ENCODE measurements at places on chromosomes 7 and 10. TPM values are rescaled to one million over a fixed set of nuclear protein-coding genes. Genes with fewer than 3 reads are reported as not detected.

Gene AGAP9
- 2.6 TPM for total RNA-seq

Gene LRRC18
- total RNA-seq: not detected

Gene TUBB8
- not detected for total RNA-seq

Gene AFAP1L2
- 5.5 TPM for total RNA-seq

Gene PLXNA4
- 23.3 TPM for total RNA-seq

Gene DRGX
- total RNA-seq: not detected

Gene NCAPG2
- total RNA-seq: 6.4 TPM

Gene DPP6
- total RNA-seq: 0.42 TPM

Gene IGFBP1
- not detected for total RNA-seq

Gene TMEM196
- total RNA-seq: not detected

Gene SDK1
- 2.8 TPM for total RNA-seq

Gene PAOX
- 2.9 TPM for total RNA-seq

Gene SUPV3L1
- total RNA-seq: 29.1 TPM

Gene ATP6V0A4
- total RNA-seq: not detected

Gene ADAP1
- 6.9 TPM for total RNA-seq

Gene ASB15
- total RNA-seq: 18.9 TPM

Gene NSUN5
- 15.6 TPM for total RNA-seq

Gene CLDN4
- total RNA-seq: 0.71 TPM

Gene ITPRID1
- total RNA-seq: not detected

Gene EN2
- total RNA-seq: 0.15 TPM

Gene INA
- total RNA-seq: not detected

Gene TSPAN15
- 11.0 TPM for total RNA-seq

Gene PLEKHS1
- not detected for total RNA-seq

Gene HECTD2
- total RNA-seq: 6.5 TPM

Gene CAMK2G
- total RNA-seq: 12.0 TPM

Gene TBC1D12
- total RNA-seq: 6.9 TPM

Gene LRRD1
- total RNA-seq: not detected

Gene LRRC4
- 8.3 TPM for total RNA-seq

Gene ZNF804B
- total RNA-seq: not detected

Gene SPDYE2B
- not detected for total RNA-seq

Gene MOGAT3
- not detected for total RNA-seq

Gene GIMAP8
- 19.7 TPM for total RNA-seq

Gene XRCC2
- total RNA-seq: 1.4 TPM

Gene ARID5B
- 36.5 TPM for total RNA-seq

Gene GOLGA7B
- 3.5 TPM for total RNA-seq

Gene KCND2
- 0.21 TPM for total RNA-seq

Gene LIPF
- total RNA-seq: not detected

Gene CPA2
- total RNA-seq: 0.38 TPM

Gene ZNF117
- total RNA-seq: 9.4 TPM

Gene IRF5
- total RNA-seq: 4.6 TPM

Gene MTPN
- 82.1 TPM for total RNA-seq

Gene VSTM4
- total RNA-seq: 21.0 TPM

Gene PRSS1
- not detected for total RNA-seq

Gene TNKS2
- 16.5 TPM for total RNA-seq

Gene IL6
- 20.1 TPM for total RNA-seq

Gene SLC13A1
- not detected for total RNA-seq

Gene HOXA13
- not detected for total RNA-seq

Gene C10orf53
- total RNA-seq: not detected

Gene ZNF736
- 5.5 TPM for total RNA-seq

Gene MYL7
- total RNA-seq: 20,690 TPM

Gene GPAM
- total RNA-seq: 137 TPM

Gene SPDYE16
- 0.12 TPM for total RNA-seq

Gene NPM3
- total RNA-seq: 15.2 TPM

Gene TRPV5
- not detected for total RNA-seq

Gene STYXL1
- total RNA-seq: 8.2 TPM

Gene LRRN3
- total RNA-seq: 49.9 TPM
